ENCODE measurements at places on chromosomes 16 and 17.

DNA sequence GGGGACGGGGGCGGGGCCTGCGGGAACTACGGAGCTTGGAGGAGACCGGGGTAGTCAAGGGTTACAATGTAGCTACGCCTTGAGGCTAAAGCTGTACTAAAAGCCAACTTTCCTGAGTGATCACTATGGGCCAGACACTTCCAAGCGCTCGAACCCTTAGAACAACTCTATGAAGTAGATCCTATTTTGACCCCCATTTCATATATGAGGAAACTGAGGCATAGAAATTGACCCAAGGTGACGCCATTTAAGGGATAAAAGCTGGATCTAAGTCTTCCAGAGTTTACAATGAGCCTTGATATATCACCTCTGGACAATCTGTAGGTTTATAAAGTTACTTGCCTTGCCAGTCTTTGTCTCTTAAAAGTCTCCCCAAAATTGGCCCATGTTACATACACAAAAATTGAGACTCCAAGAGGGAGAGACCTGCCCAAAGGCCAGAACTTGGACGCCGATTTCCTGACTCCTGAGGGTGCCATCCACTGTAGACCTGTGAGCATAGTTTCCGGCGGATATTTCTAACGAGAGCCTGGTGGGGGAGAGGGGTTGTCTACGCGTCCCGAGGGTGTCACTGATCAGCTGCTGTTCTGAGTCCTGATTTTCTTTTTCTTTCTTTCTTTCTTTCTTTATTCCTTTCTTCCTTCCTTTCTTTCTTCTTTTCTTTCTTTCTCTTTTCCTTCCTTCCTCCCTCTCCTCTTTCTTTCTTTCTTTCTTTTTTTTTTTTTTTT lies 555 bp upstream of the NCBP3 start:
- no peak for DNase-seq

DNA sequence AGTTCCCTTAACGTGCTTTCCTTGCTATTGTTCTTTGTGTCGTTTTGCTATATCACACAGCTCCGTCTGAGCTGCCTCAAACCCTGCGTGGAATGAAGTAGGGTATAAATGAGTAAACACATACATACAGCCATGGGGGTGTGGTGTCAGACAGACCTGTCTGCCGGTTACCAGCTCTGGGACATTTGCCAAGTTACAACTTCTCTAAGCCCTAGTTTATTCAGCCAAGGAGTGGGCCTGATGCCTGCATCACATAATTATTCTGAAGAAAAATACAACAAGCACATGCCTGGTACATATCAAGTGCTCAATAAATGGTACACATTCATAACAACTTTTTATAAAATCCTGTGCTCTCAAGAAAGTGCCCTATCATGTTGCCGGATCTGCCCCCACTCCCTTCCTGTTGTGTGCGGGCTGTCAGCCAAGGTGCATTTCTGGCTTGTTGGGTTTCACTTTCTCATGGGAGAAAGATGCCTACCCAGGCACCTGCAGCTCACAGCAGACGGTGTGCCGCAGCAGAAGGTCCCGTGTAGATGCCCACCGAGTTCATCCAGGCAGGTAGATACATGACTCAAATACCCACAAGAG lies 30.5 kb downstream of the SMPD3 start:
- no peak for DNase-seq

- DNase-seq: no peak
Measured at GRCh38 chr16:66470556-66470955, 43.5 kb downstream of the BEAN1 start.

DNA sequence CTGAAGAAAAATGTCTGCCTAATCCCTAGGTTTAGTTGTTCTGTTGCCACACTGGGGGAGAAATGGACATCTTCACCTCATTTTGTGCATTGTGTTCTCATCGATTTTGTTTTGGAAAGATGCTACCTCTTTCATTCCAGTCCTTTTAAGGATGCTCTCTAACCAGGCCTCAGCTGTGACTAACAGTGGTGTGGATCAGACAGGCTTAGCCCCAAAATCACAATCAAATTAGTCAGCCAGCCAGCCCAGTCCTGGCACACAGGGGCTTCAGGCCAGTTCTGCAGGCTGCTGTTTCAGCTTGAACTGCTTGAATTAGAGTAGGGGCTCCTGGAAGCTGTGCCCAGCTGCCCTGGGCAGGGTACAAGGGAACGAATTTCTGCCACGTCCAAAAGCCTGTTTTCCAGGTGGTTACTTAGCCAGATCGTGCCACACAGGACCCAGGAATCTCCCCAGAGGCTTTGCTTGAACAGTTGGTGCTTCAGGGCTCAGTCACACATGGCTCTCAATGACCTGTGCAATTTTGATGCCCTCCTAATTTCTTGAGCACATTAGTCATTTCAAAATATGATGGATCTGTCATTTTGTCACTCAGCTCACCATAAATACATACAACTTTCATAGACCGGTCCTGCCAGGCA lies 60.7 kb downstream of the CLEC16A start:
- no peak for DNase-seq

GRCh38 chr17:40190197-40191021 lies 13.1 kb downstream of the RAPGEFL1 start:
- no peak for DNase-seq

Data from NCI-H446 (cell line).